ENCODE measurements at places on chromosomes 7 and 10.

- DNase-seq = peak; percentile 23
These were observed 2.5 kb downstream of the ZEB1 start for GRCh38 chr10:31321396-31321941.

- no peak for DNase-seq
These were observed 1.9 kb upstream of the NEBL start for GRCh38 chr10:20898866-20899535.

DNA sequence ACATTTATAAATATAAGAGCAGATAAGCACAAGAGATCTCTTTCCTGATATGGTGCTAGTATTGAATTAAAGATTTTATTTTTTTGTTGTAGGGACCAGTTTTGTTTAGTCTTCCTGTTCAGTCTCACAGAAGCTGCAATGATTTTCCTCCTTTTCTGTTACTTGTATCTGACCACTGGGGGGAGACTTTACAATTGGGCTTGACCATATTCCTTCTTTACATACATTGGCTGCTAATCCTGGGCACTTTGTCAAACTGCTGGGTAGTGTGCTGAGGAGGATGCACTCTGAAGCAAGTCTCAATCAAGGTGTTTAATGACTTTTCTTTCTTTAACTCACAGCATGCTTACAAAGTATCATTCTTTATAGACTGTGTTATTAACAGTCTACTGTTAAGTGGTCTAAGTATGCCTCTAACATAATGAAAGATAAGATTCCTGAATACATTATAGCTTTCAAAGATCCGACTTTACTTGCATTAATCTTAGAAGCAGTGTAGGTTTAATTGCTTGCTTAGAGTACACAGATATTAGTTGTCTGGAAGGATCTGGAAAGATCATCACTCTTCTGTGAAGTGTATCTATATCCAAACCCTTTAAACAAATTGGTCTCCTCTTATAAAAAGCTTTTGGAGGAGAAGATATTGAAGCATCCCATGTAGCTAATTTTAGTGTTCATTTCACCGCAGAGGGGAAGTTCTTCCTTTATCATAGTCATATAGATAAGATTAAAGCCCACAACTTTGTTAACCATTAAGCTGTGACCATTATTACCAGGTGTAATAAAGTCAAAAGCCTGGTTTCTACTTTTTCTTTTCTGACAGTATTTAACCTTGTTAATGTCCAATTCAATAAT, 3.1 kb downstream of the PALS2 start:
- no peak for DNase-seq

DNA sequence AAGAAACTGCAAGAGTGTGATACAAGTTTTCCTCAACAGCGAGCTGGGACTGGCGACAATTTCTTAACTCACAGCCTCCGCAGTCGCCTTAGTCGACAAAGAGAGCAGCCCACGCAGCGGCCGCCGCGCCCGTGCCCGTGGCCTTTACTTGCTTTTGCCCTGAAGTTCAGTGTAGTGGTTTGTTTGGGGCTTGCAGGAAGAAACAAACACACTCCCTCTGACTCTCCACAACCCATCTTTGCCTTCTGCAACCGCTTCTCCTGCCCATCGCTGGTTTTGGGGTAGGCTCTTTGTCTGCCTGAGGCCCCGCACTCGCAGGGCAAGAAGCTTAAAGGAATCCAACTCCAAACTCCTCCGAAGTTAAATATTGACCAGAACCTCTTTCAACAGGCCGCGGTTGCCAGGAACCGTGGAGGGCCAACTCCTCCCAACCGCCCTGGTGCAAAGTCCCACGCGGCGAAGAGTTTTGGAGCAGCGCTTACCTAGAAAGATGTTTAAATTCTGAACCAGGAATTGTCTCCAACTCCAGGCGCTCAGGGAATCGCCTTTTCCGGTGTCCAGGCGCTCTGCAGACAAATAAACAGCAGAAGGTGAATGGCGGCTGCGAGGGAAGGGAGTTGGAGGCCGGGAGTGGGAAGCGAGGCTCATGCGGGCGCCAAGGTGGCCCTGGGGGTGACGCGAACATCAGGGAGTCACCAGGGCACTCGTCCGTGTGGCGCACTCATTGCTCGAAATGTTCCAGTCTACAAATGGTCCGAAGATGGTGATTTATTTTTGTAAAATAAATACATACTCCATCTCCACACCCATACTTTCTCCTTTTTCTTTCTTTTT, 8.3 kb downstream of the HOXA4 start:
- DNase-seq = no peak

DNA sequence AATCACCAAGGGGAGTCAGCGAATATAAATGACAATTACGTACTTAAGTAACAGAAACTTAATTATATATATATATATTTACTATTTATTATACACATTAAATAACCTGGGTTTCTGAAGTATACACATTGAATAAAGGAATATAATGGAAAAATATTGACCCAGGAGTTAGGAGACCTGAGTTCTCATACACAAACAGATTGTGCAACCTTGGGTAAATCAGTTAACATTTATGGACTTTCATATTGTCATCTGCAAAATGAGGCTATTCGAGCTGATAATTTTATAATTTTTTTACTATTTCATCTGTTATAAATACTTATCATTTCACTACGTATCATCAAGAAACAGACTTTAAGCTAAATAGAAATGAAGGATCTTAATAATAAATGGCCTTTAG, 75.1 kb upstream of the SRRM3 start:
- DNase-seq = no peak

GRCh38 chr7:106870983-106871410, 5.9 kb downstream of the PIK3CG start:
- no peak for DNase-seq

DNA sequence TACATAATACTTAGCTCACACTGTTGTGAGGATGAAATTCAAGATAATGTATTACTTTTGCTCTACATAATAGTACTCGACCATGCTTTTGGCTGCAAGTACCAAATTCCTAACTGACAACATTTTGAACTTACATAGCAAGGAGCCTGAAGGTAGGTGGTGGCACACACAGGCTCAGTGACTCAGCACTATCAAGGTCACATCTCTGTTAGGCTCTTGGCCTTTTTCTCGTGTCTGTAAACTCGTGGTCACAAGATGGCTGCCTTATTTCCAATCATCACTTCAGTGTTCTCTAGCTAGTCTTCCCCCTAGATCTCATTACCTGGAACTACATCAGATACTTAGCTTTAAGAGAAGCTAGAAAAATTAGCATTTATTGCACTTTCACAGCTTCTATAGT, 61.4 kb upstream of the ABCB5 start:
- DNase-seq = no peak

All from activated T-cell treated with anti-CD3 and anti-CD28 coated beads for 24 hours (primary cell).